Activated CD8-positive, alpha-beta T cell treated with anti-CD3 and anti-CD28 coated beads, Interleukin-2, amount 10 ng/mL, durations not matched to agents 7 days and 5 days (primary cell): ENCODE measurements at places on chromosomes 11 and 22. TPM values are rescaled to one million over a fixed set of nuclear protein-coding genes. Genes with fewer than 3 reads are reported as not detected.

DNA sequence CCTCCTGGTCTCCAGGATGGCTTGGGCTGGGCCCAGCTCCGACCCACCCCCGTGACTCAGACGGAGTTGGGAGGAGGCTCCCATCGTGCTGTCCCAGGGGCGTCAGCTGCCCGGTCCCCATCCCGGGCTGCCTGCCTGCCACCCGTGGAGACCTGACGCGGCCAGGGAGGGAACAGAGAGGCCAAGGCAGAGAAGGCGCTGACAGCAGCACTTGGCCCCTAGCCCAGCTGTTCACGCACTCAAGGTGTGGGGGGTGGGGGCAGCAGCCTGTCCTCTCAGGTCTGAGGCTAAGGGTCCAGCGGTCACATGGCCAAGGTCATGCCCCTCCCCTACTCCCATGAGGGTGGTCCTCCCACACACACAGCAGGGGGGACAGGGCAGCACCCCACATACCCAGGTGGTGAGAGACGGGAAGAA, 48.6 kb downstream of the ELFN2 start:
- DNase-seq, result no peak

- DNase-seq, result no peak
Observed at GRCh38 chr11:119415966-119416365, 7.0 kb downstream of the THY1 start.

DNA sequence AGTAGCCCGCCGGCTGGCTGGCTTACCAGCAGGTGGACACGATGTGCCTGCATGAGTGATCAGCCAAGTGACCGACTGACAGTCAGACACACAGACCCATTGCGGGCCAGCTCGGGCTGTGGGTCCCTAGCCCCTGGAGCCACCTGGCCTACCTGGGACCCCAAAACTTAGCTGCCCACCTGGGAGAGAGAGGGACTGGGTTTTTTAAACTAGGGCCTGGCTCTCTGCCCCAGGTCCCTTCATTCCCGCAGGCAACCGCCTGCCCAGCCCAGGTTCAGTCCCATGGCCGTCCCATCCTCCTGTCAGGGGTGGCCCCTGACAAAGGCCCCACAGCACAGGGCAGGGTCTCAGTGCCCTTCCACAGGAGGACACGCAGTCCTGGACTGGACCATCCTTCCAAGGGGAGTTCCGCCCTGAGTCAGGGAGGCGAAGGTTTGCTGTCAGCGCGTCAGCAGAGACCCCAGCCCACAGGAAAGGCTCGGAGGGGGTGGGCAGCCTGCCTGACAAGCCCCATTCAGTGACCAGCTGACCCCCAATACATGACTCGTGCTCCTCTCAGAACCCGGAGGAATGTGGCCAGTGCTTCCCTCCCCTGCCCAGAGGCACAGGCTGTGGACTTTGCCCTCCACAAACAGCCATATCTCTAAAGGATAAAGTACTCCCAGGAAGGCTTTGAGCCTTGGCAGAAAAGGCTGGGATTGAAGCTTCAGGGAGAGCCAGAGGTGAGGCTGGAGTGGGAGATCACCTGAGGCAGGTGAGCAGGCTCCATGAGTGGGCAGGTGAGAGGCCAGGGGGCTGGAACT, 8.4 kb downstream of the SLCO2B1 start:
- no peak for DNase-seq

- DNase-seq, result no peak
Observed at GRCh38 chr22:44538051-44538450, 40.0 kb upstream of the RTL6 start.

Gene SMTNL1
- total RNA-seq, result not detected

DNA sequence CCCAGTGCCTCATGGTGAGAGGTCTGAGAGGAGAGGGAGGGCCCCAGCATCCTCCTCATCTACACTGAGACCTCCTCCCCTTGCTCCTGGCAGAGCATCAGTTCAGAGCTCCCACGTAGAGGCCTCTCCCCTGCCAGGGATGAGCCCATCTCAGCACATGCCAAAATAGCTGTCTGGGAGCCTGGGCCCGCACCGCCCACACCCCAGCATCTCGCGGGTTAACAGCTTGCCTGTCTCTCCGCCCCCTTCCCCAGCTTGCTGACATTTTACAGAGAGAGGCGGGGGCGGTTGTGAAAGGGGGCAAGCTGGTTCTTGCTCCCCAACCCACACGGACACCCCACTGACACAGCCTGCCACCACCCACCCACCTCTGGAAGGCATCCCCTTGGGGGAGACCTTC, 6.4 kb downstream of the DGKZ start:
- DNase-seq, result no peak

GRCh38 chr11:106854429-106854828, 163.8 kb downstream of the GUCY1A2 start:
- no peak for DNase-seq

Gene PHLDA2
- 1.3 TPM for total RNA-seq

DNA sequence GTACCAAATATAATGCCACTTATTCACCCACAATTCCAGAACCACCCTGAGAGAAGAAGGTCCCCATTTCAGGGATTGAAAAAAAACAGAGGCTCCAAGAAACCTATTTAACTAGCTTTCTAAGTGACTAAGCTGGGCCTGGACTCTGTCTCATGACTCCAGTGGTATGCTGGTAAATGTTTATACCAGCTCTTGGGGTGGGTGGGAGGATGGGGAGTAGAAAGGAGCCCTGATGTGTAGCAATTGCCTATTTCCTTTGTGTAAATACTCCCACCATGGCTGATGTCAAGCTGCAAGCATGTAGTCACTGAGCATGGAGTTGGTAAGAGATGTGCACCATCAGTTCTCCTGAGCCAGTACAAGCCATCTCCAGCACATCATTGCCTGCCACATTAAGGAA, 2.8 kb downstream of the PRG3 start:
- DNase-seq, result no peak

DNA sequence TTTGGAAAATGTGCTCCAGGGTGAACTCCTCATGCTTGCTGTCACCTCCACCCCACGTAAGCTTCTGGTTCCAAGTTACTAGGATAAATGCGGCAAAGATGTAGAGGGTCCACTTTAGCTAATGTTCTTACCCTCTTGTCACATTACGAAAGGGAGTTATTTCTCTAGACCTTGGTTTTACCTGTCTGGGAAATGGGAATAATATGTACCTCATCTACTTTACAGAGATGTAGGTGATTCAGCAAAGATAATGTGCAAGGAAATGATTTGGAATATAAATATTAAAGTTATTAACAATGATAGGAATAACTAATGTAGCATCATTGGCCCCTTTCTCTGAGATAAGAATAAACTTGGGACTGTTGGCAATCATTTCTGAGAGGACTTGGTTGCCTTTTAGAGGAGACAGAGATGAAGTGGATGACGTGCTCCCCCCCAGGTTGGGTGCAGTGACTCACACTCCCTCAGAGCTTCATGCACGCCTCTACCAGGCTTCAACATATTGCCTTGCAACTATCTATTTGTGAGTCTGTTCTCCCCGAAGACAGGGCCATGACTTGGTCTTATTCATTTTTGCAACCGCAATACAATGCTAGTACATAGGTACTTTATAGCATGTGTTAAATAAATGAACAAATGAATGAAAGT, 97.1 kb downstream of the ME3 start:
- DNase-seq, result no peak

DNA sequence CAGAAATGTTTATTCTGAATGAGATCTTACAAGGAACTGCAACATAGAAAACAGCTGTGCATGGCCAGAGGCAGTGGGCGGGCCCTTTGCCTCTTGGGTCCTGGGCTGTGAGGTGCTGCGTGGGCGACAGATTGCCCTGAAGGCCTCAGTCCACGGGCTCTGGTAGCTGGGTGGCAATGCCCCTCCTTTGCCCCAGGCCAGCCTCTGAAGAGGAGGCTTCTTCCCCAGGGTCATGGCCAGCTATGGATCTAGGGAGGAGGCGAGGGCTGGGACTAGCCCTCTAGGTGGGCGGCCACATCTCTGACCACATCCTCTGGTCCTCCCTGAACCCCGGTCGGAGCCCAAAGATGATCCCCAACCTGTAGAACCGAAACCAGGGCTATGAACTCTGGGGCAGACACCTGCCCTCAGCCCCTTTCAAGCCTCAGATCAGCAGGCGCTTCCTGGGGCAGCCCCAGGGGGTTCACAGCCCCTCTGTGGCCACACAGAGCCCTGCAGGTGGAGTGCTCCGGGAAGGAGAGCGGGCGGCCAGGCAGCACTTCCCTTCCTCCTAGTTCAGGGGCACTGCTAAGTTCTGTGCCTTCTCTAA, 6.6 kb upstream of the CDC42BPG start:
- DNase-seq, result peak; percentile 70

DNA sequence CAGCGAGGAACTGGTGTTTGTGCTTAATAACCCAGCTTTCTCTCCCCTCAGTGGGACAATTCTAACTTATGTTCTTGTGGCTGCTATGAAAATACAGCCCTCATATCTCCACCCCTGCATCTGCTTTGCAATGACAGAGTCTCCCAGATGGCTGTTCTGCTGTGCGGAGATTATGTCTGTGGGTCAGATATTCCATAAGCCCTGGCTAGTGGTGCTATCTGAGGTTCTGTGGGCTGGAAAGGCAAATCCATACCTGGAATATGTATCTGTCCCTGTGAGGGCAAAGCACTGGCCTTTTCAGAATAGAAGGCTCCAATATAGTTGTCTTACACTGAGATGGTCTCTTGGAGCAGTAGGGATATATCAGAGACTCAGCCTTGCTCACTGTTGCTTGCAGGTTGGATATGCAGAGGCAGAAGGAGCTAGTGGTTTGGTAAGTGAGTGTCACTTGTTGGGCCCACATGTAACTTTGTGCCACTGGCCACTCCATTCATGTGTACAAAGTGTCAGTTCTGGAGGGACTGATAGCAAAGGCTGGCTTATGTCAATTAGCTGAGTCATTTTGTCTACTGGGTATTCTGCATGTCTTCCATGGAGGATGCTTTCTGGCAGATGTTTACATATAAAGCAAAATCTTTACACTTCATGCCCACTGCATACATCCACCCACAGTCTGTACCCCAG, 246.6 kb downstream of the FAM76B start:
- no peak for DNase-seq

Gene OR52E8
- total RNA-seq, result not detected

GRCh38 chr11:68692871-68693483, 8.6 kb downstream of the GAL start:
- DNase-seq, result no peak

- DNase-seq, result no peak
Observed at GRCh38 chr11:92888696-92889095, 80.8 kb upstream of the MTNR1B start.

Gene GNG3
- not detected for total RNA-seq

Gene JHY
- 1.5 TPM for total RNA-seq

Gene PIWIL4
- 0.39 TPM for total RNA-seq

Gene POU2AF3
- total RNA-seq, result not detected

DNA sequence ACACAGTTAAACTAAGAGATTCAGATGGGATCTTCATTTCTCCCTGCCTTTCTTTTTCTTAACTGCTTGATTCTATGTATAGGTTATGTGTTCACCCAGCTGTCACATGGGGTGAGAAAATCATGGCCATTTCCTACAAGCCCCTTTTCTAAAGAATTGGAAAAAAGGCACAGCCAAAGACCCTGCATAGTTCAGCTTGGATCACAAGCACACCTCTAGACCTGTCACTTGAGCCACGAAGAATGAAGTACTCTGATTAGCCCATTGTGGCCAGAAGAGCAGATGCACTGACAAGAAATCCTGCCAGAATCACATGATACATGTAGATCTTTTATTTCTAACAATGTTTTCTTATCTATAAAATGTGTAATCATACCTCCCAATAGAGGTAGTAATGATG, 69.7 kb downstream of the RAB38 start:
- no peak for DNase-seq

Gene VSIG10L2
- total RNA-seq, result not detected

Gene PNPLA5
- total RNA-seq, result not detected

GRCh38 chr11:34855754-34856095, 60.5 kb downstream of the APIP start:
- no peak for DNase-seq

DNA sequence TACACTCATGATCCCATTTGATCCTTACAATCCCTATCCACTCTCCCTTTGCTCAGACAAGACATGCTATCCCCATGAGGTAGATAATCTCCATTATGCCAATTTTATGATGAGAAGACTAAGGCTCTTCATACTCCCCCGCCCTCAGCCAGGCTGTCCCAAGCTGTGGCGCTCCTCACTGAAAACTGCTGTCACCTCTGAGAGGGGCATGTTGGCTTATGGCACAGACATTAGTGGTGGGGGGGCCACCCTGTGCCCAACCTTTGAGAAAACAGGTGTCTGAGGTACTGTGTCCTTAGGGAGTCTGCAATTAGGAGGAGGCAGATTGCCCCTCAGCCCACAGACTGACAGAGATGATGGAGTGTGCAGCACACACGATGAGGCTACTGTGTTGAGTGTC, 2.4 kb downstream of the DDTL start:
- DNase-seq, result no peak

GRCh38 chr22:46694416-46695170, 43.5 kb downstream of the CERK start:
- no peak for DNase-seq

- DNase-seq, result no peak
Observed at GRCh38 chr11:120343429-120343828, 7.2 kb downstream of the ARHGEF12 start.

Gene GLYAT
- not detected for total RNA-seq

DNA sequence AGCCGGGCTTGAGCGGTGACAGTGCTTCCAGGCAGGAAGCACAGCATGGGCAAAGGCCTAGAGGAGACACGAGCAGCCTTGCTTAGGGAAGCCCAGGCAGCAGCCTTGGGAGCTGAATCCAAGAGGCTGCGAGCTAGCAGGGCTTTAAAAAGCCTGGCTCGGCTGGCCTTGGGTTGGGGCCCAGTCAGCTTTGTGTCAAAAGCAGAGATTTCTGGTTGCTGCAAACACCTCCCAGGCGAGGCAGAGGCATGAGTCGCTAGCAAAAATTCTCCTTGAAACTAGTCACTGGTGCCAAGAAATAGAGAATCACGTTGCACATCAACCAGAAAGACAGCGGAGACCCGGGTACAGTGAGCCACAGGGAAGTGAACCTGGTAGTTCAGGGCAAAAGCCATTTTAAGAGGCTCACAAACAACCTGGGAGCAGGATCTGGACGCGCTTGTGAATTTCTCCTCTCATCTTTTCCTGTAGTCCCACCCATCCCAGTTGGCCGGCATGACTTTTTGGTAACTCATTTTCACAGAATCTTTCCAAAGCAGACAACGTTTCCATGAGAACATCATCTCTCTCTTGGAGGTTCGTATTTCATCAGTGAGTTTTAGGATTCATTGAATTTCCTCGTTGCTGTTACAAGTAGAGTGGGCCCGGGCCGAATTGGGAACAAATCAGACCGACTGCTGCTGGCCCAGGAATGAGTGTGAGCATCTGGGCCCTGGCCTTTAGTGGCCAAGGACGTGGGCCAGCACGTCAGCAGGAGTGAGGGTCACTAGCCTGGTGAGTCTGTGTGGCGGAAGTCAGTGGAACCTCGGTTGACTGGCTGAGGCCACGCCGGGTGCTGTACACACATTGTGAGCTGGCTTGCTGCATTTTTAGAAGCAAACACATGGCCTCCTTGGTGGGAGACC, 16.4 kb upstream of the FGF4 start:
- DNase-seq, result no peak
